Natural killer cell (primary cell): ENCODE measurements at places on chromosomes 2 and 18.

- DNase-seq = no peak
Measured at GRCh38 chr2:238505892-238506280, 79.2 kb downstream of the ASB1 start.

GRCh38 chr2:70248181-70248847 lies at the start of gene TIA1:
TSS of gene TIA1 (minus strand) at chr2:70248628. CDS start at chr2:70248430, 198 bp downstream.
- peak; percentile 100 for DNase-seq

GRCh38 chr2:5316001-5316490 lies 376.1 kb upstream of the SOX11 start:
- DNase-seq = no peak

DNA sequence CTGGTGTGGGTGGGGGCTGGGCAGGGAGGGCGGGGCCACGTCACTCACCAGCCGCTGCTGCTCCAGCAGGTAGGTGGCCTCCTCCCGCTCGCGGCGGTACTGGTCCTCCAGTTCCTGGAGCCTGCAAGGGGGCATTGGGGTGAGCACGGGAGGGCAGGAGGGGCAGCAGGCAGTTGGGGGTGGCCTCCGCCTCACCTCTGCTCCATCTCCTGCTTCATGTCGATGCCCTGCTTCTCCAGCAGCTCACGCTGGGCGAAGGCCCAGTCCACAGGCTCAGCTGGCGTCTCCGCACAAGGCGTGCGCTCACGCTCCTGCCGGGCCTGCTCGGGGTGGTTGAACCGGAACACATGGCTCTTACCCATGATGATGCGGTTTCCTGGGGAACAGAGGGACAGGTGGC lies 57.0 kb downstream of the KIF1A start:
- DNase-seq = no peak

DNA sequence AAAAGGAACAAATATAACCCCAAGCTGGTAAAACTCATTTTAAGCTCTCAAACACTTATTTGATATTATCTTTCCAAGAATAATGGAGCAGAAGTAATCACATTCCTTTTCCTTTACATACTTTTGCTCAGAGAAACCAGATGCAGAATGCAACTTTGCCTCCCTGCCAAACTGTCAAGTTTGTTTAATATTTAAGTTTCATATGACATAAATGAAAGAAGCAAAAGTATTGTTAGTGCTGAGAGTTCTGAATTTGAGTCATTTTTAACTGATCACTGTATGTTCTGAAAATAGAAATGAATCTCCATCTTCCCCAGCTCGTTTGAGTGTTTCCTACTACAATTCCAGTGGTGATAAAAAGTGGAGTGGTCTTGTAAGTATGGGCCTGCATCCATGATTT lies 423.4 kb downstream of the PID1 start:
- no peak for DNase-seq
